ENCODE measurements at places on chromosomes 3 and 15. TPM values are rescaled to one million over a fixed set of nuclear protein-coding genes. Genes with fewer than 3 reads are reported as not detected.

Gene DAZL
- not detected for total RNA-seq

DNA sequence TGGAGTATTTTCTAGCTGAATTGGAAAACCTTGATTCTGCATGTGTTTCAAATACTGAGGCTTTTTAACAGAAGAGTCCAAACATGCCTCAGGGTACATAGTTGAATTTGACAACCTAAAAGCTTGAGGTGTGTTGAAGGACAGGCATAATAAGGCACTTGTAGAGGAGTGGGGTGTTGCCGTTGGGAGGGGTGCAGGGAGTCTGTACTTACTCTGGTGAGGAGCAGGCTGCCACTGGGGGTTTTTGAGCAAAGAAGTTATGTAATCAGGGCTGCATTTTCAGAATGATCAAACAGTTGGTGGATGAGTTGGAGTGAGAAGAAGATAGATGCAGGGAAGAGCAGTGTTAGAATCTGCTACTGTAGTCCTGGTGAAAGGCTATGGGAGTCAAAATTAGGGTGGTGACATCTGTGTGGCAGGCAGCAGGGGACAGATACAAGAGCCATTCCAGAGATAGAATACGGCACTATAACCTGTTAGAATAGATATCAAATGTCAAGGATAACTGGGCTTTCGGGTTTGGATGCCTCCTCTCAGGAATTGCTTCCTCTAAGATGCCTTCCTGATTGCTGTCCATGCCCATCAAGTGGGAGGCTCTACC, 161.6 kb downstream of the GHSR start:
- H3K27ac ChIP-seq, result no peak overlapping the region
- no peak for DNase-seq
- peaks cover 66% of the 10 kb centered on the region for H3K36me3 ChIP-seq
- H3K4me1 ChIP-seq, result no peaks in the 10 kb centered on the region

DNA sequence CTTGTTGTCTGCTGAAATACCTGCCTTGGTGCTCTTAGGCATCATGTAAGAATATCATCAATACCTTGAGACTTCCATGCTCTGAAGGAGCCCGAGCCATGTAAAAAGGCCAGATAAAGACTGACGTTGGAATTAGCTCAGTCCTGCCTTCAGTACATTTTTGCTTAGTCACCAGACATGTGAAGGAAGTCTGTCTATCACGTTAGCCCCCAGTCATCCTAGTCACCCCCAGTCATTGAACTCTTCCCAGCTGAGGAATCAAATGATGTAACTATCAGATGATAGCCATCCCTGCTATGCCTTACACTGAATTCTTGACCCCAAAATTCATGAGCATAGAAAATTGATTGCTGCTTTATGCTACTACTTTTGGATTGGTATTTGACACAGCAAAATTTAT, 351.2 kb upstream of the SGO1 start:
- H3K27ac ChIP-seq, result no peak overlapping the region
- no peaks in the 10 kb centered on the region for H3K27me3 ChIP-seq
- H3K36me3 ChIP-seq, result no peaks in the 10 kb centered on the region
- H3K4me3 ChIP-seq, result no peak overlapping the region

- H3K36me3 ChIP-seq, result no peaks in the 10 kb centered on the region
- no peak overlapping the region for H3K4me3 ChIP-seq
- no peaks in the 10 kb centered on the region for H3K27me3 ChIP-seq
- no peak for DNase-seq
- no peak overlapping the region for H3K27ac ChIP-seq
- 0 out of 2 replicates have a peak, but pooled peaks cover 3% of the 10 kb centered on the region for H3K4me1 ChIP-seq
These were observed 99.7 kb downstream of the TCF12 start for GRCh38 chr15:57018151-57018550.

DNA sequence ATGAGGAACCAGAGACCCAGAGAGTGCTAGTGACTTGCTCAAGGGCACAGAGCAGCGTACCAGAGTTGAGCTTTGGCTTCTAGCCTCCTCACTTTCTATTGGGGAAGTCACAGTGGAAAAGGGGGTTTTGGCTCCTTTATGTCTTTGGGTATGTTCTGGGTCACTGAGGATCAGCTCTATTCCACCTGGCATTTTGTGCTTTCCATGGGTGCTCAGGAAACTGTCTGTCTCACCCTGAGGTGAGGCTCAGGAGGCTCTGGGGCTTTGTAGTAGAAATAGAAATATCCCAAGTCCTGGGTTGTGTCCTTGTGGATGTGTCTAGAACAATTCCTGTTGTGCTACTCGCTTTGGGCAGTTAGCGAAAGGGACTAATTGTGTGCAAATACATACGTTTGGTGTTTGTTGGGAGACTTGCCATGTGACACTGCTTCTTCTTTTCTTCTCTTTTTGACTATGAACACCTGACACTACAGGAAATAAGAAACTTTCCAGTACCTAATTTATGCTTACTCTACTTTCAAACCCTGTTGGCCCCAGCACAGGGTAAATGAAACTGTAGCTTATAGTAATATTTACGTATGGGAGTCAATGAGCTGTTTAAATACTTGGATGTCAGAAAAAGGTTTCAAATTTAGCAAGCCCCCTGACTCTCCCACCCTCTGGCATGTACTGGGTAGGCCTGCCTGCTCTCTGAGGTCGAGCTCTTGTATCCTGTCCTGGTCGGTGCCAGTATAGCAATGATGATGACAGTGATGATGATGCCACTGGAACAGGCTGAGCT, 35.6 kb downstream of the SMAD3 start:
- peaks cover 67% of the 10 kb centered on the region for H3K4me1 ChIP-seq
- H3K27me3 ChIP-seq, result no peaks in the 10 kb centered on the region
- no peak overlapping the region for H3K27ac ChIP-seq
- peaks cover 28% of the 10 kb centered on the region for H3K36me3 ChIP-seq
- no peak overlapping the region for H3K4me3 ChIP-seq

DNA sequence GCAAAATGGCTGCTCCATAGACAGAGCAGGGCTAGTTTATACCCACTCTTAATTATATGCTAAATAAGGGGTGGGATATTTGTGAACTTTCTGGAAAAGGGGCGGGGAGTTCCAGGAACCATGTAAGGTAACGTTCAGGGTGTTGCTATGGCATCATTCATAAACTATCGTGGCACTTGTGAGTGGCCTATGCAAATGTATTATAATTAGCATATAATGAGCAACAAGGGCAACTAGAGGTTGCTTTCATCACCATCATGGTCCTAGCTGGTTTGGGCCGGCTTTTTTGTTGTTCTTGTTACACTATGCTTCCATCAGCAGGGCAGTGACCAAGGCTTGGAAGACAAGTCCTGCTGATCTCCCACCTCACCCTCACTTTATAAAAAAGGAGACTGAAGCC, 43.2 kb upstream of the FGD5 start:
- peaks cover 8% of the 10 kb centered on the region for H3K4me1 ChIP-seq
- DNase-seq, result no peak
- H3K4me3 ChIP-seq, result no peak overlapping the region

GRCh38 chr3:24235121-24235520, 259.5 kb downstream of the THRB start:
- DNase-seq, result no peak
- H3K27ac ChIP-seq, result no peak overlapping the region
- no peaks in the 10 kb centered on the region for H3K36me3 ChIP-seq
- H3K4me1 ChIP-seq, result no peaks in the 10 kb centered on the region
- H3K27me3 ChIP-seq, result no peaks in the 10 kb centered on the region

Gene SRP14
- 161 TPM for total RNA-seq

GRCh38 chr15:100786139-100786531, 93.5 kb upstream of the ALDH1A3 start:
- no peak for DNase-seq
- H3K4me3 ChIP-seq, result no peak overlapping the region
- no peaks in the 10 kb centered on the region for H3K36me3 ChIP-seq

DNA sequence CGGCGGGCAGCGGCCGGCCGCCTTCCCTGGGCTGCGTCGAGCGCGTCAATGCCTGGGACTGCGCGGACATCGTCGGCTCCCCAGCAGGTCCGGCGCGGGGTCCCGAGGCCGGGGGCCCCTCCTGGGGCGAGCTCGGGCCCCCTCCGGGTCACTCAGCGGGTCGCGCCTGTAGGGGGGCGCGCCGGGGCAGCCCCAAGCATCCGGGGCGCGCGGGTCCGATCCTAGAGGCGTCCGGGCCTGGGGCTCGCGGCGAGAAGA, 725 bp downstream of the TLE3 start:
- no peaks in the 10 kb centered on the region for H3K27me3 ChIP-seq
- peaks cover 30% of the 10 kb centered on the region for H3K36me3 ChIP-seq
- H3K27ac ChIP-seq, result peak overlapping the region; percentile 97
- H3K4me3 ChIP-seq, result peak overlapping the region; percentile 75
- DNase-seq, result no peak

Gene C15orf39
- 29.8 TPM for total RNA-seq

- no peaks in the 10 kb centered on the region for H3K36me3 ChIP-seq
- no peaks in the 10 kb centered on the region for H3K27me3 ChIP-seq
- no peak overlapping the region for H3K27ac ChIP-seq
- DNase-seq, result no peak
- H3K4me3 ChIP-seq, result no peak overlapping the region
These were observed 1.1 kb upstream of the WWTR1 start for GRCh38 chr3:149658744-149659497.

Gene SH3GL3
- 8.9 TPM for total RNA-seq

- DNase-seq, result no peak
- no peaks in the 10 kb centered on the region for H3K27me3 ChIP-seq
- H3K4me3 ChIP-seq, result no peak overlapping the region
- no peaks in the 10 kb centered on the region for H3K36me3 ChIP-seq
- H3K27ac ChIP-seq, result no peak overlapping the region
- H3K4me1 ChIP-seq, result no peaks in the 10 kb centered on the region
These were observed 45.1 kb upstream of the AMOTL2 start for GRCh38 chr3:134419214-134419959.

- H3K36me3 ChIP-seq, result no peaks in the 10 kb centered on the region
- no peak for DNase-seq
- H3K4me1 ChIP-seq, result no peaks in the 10 kb centered on the region
- no peak overlapping the region for H3K4me3 ChIP-seq
- no peak overlapping the region for H3K27ac ChIP-seq
- H3K27me3 ChIP-seq, result peaks cover 5% of the 10 kb centered on the region
These were observed 11.1 kb downstream of the ANKUB1 start for GRCh38 chr3:149781211-149781610.

All from K562 (cell line).